ENCODE measurements at places on chromosomes 12 and 14.

DNA sequence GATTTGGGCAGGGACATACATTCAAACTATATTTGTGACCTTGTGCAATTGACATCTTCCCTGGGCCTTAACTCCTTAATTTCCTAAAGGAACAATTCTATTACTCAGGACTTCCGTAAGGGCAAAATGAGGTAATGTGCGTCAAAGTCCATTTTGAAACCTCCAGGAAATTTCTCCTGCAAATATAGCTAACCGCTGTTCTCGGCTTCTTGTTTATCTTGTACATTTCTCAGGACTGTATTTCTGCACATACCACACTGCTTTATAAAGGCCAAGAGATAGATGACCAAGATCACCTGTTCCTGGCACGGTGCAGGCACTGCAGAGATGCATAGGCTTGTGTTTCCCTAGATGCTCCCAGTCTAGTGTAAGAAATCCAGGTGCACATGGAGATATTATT lies 1009.4 kb downstream of the BCL11B start:
- no peak for DNase-seq

DNA sequence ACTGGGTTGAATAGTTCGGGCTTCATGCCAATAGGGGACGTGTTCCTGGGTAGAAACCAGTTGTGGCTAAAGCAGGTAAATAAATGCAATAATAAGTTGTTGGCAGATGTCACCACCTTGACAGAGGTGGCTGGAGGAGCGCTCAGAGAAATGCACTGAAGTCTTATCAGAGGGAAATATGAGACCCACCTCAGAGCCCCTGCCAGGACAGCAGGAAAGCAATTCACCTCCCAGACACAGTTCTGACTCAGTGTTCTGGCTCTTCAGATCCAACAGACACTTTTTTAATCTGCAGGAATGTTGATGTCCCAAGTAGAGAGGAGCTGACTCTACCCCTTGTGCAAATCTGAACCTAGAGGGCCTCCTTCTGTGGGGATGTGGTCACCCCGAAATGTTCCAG lies 687.1 kb upstream of the FBXO33 start:
- no peak for DNase-seq

DNA sequence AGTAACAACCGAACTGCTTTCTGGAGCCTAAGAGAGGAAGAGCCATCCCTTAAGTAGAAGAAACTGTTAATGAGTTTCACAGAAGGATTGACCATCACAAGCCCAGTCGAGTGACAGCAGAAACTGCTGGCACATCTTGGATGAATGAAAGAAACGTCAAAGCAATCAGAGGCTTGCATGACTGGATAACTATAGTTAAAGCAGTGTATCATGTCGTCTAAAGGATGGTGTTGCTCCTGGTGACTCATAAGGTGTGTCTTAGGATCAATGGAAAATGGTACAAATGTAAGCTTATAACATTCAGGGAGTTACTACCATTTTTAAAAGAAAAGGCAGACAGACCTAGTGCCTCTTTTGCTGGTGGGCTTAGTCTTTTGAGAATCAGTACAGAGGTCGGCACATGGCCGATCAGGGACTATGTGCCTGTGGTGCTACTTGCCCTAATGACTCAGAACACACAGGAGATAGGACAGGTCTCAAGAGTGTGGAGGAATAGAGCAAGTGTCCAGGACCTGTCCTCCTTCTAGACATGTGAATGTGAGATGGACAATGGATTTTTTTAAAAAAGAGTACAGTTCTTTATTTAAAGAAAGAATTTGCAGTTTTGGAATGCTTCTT lies 55.7 kb downstream of the TMX1 start:
- DNase-seq: no peak

DNA sequence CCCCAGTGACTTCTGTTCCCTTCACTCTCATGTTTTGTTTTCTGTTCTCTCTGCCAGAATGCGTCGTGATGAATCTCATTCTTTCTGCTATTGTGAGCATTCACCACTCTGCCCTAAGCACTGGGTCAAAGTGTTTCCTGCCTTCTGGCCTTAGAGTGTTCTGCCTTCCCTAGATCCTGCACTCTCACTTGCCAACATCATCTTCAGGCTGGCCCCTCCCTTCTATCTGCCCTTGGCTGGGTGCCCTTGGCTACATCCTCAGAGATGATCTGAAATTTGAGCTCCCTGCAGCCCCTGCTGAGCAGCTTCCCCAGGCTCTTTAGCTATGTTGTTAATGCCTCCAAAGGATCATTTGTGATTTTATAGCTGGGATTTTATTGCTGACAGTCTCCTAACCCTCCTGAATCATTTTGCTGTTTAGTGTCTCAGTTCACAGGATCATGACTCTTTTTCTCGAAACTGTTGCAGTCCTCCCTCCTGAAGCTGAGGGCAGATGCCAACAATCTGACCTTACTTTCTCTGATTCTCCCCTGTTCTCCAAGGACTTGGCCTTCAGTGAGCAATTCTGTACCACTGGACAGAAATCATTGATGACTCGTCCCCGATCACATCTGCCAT lies 4.5 kb downstream of the DHRS2 start:
- no peak for DNase-seq

DNA sequence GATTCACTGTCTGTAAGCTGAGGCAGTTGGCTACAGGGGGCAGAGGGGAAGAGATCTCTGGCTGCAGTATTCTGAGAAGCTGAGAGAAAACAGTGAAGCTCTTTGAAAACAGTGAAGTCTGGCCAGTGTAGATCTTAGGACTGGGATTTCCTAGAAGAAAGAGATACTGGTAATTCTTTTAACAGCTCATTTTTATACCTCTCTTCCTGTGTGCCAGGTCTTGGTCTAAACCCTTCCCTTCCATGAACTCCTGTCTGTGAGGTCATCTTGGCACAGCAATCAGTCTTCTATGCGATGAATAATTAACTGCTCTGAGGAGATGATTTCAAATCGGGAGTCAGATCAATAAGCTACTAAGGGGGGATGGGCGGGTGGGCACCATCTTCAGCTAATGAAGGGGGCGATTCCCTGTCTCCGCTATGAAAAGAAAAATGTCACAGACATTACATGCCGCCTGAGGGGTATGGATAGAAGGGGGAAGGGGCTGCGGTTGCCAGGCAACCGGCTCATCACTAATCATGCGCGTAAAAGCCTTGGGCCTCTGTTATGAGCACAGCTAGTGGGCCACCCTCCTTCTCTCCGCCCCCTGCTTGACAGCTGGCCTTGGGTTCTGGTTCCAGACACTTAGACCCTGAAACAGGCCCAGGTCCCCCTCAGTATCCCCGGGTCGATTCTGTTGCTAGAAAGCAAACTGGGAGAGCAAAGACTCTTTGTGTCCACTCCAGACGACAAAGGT lies 75.3 kb upstream of the CEP83 start:
- DNase-seq: no peak

DNA sequence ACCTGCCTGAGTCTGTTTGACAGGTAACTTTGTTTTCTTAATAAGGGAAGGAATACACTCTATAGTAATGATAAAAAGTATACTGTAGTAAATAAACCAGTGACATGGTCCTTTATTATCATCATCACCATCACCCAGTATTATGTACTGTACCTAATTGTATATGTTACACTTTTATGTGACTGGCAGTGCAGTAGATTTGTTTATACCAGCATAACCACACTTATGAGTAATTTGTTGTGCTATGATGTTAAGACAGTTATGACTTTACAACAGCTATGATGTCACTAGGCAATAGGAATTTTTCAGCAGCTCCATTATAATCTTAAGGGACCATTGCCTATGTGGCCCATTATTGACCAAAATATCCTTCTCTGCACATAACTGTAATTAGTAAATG lies 155.0 kb downstream of the NUBPL start:
- DNase-seq: no peak

DNA sequence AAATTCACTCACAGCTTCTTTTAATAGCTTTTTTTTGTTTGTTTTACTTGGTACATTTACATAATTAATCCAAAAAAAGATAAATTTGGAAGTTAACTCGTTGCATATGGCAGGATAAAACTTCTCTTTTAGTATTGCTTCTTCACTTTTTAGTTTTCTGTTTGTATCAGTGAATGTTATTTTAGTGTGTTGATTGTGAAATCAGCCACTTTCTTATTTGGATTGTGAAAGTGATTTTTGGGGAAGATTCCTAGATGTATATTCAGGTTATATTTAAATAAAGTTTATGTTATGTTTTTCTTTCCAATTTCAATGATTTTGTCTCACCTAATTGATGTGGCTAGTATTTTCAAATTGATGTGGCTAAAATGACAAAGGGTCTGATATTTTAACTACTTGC lies 693.9 kb upstream of the MGAT4C start:
- DNase-seq: no peak

DNA sequence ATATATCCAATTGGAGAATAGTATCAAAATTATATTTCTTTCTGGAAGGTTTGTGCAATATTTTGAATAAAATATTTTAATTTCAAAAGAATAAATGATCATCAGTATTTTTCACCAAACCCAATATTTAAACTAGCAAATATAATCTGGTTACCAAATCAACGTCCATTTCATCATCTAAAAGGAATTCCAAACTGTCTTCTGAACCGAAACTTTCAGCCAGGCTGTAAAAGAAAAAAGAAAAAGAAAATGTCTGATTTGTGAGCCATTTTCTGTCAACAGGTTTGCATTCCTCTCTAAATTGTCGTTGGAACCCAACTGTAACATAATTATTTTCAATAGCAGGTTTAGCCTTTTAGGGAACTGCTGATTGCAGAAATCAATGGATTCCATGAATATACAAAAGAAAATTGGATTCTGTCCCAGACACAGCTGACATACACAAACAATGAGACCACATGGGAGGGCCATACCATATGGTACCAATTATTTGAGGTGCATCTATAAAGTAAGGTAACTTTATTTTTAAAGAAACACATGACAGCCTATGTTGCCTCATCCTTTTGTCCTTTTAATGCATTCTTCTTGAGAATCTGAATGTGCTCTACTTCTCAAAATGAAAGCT lies 22.7 kb downstream of the SNRPF start:
- DNase-seq: no peak

DNA sequence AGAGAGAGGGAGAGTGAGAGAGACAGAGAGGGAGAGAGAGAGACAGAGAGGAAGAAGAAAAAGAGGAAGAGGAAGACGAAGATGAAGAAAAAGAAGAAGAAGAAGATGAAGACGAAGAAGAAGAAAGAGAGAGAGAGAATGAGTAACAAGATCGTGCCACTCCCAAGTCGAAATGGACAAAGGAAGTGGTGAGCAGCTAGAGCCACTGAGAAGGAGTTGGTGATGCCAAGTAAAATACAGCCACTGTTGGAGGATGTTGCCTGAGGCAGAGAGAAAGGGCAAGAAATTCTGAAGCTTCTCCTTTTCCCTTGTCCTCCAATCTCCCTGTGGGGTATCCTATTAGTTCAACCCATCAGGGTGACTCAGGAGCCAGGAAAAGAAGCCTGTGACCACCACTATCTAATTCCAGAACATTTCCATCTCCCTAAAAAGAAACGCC lies 12.5 kb upstream of the ANAPC5 start:
- no peak for DNase-seq

DNA sequence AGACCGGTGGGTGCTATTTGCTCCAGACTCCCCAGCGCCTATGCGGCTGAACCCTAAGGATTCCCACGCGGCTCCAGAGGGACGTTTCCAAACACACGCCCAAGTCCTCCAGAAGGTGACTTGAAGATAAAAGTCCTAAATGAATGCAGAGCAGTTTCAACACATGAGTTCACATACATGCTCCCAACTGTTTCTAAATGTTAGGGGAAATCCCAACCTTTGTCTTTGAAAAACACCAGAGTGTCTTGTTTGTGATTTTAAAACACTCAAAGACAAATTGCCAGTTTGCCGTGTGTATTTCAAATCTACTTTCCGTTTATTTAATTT lies 252.9 kb upstream of the SFSWAP start:
- DNase-seq: no peak

DNA sequence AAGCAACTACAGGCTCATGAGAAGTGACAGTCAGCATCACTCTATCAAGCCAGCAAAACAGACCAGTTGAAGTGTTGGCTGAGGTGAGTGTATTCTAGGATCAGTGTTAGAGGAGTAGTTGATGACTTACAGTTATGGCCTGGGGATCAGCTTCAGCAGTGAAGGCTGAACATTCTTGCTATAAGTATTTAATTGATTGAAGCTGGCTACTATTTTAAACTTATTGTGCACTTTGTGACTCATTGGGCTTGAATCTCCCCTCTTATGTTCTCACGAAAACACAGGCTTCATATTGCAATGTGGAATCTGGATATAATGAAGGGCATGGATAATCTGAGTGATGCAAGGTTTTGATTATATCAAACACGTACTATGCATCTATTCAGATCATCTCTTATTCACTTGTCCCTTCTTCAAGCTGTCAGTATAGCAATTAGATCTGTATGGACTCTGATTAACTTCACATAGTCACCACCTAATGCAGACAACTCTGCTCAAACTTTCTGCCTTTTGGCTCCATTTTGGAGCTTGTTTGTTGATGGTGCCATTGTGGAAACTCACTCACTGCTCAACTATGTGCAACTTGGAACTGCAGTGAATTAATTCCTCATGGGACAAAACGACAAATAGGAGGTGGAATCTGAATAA lies 309.2 kb downstream of the SLC16A7 start:
- DNase-seq: no peak

DNA sequence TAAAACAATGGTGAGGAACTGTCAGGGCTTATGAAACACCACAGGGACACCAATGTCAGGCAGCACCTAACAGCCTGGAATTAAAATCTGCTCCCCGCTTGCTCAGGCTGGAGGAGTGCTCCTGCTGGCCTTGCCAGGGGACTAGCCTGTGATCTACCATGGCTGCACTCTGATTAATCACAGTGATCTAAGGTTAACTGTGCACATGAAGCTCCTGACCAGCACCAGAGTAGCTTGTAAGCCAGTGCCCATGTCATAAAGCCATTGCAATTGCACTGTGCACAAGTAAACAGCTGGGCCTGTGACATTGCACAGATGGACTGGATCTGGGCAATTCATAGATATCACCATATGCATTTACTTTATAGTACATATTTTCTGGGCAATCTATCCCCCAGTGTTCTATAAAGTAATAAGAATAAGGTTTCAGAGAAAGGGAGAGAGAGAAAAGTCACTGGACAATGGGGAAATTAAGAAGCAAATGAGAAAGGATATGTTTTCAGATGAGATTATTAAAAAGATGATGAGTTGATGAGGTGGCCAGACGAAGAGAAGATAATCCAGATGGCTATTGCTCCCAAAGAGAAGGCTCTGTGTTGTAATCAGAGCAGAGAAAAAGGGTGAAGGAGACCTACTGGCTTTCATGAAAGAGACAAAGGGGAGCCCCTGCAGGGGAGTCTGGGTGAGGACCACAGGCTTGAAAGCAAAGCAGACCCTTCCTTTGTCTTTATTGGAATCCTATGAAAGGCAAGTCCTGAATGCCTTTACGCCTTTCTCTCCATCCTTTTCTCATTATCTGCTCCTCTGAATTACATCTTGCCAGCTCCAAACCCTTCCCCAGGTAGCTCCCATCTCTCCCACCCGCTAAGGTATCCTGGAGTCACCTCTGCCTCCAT lies 145.8 kb downstream of the SLC38A6 start:
- DNase-seq: no peak

- no peak for DNase-seq
Observed at GRCh38 chr12:3989218-3989550, 116.0 kb upstream of the PARP11 start.

GRCh38 chr14:75459099-75459741 lies 31.4 kb downstream of the JDP2 start:
- DNase-seq: no peak

- no peak for DNase-seq
Observed at GRCh38 chr14:41297576-41298327, 308.9 kb upstream of the LRFN5 start.

GRCh38 chr14:83483063-83483462 lies 1949.4 kb upstream of the SEL1L start:
- DNase-seq: no peak

GRCh38 chr12:109115758-109116610 lies at the start of gene ACACB:
Gene ACACB, plus strand, starts transcription at chr12:109116587. Its CDS starts 22,819 bp downstream, at chr12:109139406.
- no peak for DNase-seq
